Activated CD4-positive, CD25-positive, alpha-beta regulatory T cell treated with anti-CD3 and anti-CD28 coated beads, Interleukin-2, amount 50 U/mL, for 16 hours (primary cell): ENCODE measurements at places on chromosomes 1 and 21.

- DNase-seq, result no peak
These were observed 9.2 kb upstream of the TNNI1 start for GRCh38 chr1:201430776-201431175.

DNA sequence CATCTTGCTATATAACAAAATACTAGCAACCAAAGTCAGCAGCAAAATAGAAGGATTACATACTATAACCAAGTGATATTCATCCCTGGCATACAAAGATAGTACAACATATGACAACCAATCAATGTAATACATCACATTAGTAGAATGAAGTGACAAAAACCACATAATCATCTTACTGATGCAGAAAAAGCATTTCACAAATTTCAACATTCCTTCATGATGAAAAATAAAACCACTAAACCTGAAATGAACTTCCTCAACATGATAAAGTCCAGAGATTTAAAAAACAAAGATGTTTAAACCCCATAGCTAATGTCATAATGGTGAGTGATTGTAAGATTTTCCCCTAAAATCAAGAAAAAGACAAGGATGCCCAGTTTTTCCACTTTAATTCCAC, 18.6 kb downstream of the RO60 start:
- no peak for DNase-seq

GRCh38 chr1:157523774-157524493, 28.4 kb downstream of the FCRL5 start:
- DNase-seq, result no peak

GRCh38 chr1:42923367-42924081, 35.1 kb downstream of the SLC2A1 start:
- no peak for DNase-seq

DNA sequence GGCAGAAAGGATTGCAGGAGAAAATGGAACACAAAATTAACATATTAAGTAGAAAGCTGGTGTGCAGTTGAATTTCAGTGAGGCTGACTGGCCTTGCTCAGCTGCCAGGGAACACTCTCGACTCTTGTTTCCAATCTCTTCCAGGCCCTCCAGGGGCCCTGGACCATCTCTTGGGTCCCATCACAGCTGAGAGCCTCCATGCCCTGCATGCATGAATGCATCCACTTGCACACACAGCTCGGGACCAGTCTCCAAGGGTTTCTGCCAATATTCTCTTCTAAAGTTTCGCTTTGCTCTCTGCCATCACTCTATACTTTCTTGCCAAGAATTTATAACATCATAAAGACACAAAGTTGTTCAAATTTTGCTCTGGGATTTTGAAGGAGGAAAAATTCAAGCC, 200.3 kb downstream of the DSCAM start:
- DNase-seq, result no peak

DNA sequence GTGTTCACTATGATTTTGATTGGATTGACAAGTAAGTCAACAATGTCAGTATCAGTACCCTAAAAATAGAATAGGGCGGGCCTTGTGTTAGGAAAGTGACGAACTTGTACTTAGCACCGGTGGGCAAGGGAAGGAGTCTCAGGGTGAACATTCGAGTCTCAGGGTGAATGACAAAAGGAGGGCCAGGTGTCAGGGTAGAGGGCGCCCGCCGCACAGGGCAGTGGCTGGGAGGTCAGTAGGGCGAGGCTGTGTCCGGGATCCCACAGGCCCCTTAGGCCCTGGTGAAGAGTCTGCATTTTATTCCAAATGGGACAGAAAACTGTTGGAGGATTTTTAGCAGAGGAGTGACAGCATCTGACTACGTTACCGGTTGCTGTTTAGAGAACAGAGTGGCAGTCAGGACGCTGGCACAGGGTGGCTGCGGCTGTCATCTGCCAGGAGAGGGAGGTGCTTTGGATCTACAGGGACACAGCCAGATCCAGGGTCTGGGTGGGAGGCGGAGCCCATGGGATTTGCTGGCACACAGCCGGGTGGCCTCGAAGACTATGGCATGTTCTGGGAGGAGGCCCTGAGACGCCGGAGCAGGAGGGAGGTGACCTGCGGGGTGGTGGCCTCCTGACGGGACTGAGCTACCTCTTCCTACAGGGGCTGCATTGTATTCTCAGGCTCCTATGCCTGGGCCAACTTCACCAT, 11.0 kb downstream of the AGTRAP start:
- no peak for DNase-seq

DNA sequence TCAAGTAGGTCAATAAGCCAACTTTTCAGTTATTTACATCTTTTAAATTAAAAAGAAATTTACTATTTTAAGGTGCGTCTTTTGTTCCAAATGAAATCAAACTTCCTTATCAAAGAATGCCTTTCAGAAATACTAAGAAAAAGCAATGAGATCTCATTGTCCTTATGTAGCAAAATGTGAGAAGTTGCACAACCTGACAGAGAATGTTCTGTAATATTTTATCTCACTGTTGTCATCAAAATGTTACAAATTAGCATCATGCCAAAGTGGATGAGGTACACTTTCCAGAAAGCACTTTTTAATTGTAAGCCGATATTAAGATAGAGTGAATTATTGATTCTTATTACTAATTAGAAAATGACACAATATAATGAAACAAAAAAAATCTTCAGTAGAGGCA, 50.4 kb downstream of the KCNT2 start:
- no peak for DNase-seq

- DNase-seq, result no peak
These were observed 9.0 kb upstream of the ABCG1 start for GRCh38 chr21:42209801-42210479.

DNA sequence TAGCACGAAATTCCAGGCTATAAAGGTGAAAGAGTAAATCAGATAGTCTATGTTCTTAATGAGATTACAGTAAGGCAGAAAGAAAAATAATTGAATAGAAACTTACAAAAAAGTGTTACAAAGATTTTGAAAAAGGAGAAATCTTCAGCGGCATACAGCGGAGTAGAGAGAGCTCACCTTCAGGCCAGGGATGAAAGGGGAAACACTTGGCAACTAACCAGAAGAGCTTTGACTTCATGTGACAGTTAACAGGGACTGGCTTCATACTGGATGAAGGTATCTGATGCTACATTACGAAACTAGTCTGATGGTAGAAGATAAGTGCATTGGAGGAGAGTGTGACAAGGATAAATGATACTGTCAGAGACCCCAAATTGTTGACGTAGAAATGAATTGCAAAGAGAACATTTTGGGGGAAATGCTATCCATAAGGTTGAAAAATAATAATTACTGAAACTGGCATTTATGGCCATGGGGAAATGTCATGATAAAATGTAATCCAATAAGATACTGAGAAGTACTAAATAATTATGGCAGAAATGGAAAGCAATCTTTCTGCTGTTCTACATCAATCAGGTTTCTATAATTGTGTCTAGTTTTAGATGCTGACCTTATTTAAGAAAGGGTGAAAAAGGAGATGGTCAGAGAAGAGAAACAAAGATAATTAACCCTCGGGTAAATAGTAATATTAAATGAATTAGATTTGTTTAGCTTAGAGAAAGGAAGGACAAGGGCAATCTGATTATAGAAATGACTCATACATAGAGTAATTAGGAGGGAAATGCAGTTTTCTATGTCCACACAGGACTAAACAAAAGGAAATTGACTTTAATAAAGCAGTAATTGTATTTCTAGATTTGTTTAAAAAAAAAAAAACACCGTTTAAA, 808.7 kb downstream of the NCAM2 start:
- no peak for DNase-seq

DNA sequence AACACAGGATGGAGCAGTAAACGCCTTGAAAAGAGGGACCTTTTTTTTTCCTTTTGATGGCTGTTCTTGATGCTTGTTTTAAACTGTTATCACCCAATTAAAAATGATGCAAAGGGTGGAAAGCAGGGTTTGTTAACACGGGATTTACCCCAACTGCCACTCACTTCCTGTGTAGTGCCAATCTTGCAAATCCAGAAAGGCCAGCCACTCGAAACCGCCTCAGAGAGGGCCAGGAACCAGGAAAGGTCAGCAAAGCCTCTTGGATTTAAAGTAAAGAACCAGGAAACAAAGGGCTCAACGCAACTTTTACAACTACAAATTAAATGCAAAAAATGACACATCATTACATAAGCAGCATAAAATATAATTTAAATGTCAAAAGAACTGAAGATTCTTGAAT, 347.4 kb downstream of the PDE4B start:
- DNase-seq, result no peak

GRCh38 chr21:14383596-14384180, 742 bp upstream of the HSPA13 start:
- DNase-seq, result no peak
